Left colon (tissue), 2 donors: ENCODE measurements at places on chromosomes 7 and 10. TPM values are rescaled to one million over a fixed set of nuclear protein-coding genes. Genes with fewer than 3 reads are reported as not detected.

- DNase-seq = no peak
These were observed 96.7 kb upstream of the LAMB4 start for GRCh38 chr7:108226816-108227299.

DNA sequence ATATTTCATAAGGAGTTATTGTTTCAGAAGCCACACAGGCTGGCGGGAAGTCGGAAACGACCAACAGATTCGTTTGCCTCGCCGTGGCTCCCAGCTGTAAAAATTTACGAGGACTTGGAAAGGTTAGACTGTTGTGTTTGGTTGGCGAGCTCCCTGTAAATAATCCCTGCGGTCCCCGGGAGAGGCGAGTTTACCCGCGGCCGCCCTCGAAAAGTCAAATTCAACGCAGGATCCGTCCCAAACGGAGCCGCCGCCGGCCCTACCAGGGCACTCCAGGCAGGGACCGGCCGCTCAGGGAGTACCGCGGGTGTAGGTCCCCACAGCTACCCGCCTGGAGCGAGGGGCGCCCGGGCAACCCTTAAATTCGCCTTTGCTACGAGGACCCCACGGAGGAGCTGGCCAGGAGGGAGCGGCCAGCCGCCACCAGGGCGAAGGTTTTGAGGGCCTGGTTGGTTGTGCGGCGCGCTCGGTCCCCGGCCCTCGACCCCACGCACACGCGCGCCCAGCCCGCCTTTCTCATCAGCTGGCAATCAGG, 726 bp upstream of the HOXA9 start:
- DNase-seq = peak; percentile 69

- peak; percentile 67 for DNase-seq
These were observed 21.6 kb downstream of the NT5C3A start for GRCh38 chr7:33040803-33041516.

- DNase-seq = no peak
These were observed 1.8 kb downstream of the CYP2E1 start for GRCh38 chr10:133528845-133529575.

GRCh38 chr10:105592468-105592867, 951.4 kb downstream of the SORCS3 start:
- no peak for DNase-seq

- DNase-seq = peak; percentile 51
These were observed 355.6 kb downstream of the RNLS start for GRCh38 chr10:88227342-88228018.

DNA sequence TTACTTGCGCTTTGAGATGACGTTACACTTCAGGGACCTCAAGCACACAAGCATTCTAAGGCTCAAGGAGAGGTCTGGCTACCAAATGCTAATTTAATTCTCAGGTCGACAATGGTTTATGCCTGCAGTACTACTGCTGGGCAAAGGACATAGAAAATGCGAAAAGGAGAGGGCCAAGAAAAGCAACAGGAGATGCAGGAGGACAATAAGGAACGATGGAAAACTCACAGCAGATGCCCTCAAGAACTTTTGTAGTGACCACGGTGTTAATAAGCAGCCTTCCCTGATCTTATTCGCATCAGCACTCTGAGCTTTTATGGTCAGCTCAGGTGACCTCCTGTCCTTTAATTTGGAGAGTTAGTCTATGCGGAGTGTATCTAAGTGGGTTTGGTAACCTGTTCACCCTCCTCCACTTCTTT, 146.3 kb downstream of the GPR85 start:
- DNase-seq = no peak

DNA sequence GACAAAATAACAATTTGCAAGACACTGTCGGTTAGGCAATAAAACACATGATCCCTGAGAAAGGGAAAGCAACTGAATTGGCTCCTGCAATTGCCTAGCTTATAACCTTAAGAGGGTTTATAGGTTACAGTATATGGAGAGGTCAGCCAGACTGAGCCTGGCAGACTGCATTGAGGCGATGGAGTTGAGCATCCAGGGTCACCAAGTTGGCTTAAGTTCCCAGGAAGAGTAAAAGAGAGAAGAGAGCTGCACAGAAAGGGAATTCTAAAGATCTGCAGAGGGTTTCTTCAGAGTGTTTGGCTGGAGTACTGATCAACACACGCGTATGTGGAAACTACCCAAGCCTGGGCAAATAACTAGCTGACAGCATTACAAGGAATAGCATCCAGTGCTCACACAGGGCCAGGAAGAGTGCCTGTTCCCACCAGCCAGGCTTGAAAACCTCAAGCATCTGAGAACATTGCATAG, 11.2 kb downstream of the ANKMY2 start:
- peak; percentile 44 for DNase-seq

DNA sequence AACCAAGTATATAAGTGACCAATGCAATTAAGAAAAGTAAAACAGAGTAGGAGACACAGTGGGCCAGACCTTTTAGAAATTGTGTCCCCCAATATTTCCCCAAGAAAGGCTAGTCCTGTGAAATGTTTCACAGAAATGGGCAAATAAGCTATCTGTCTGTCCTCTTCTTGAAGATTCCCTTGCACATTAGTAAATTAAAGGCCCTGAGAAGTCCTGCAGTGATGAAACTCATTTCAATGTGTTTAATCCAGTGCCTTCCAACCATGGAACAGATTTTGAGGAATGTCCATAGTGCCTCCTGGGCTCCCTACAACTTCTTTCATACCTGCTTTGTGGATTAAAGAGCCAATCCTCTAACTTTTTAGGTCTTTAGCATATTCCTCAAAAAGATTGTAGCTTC, 11.2 kb upstream of the EEPD1 start:
- no peak for DNase-seq

DNA sequence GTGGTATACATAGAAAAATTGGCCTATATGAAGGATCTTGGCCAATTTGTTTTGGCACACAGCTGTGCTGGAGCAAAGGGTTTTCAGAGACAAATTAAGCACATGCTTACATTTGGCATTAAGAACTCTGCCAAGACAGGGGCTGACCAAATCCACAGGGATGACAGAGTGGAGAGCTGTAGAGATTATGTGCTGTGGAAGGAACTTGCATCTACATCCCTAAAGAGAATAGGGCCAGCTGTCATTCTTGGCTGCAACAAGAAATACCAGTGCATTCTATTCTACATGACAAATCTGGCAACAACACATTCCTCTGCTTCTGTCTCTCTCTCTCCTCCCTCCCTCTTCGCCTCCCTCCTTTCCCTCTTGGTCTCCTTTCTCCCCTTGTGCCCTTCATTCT, 75.6 kb downstream of the POM121L12 start:
- no peak for DNase-seq

- no peak for DNase-seq
These were observed 168.9 kb downstream of the CSTF2T start for GRCh38 chr10:51530541-51530940.

DNA sequence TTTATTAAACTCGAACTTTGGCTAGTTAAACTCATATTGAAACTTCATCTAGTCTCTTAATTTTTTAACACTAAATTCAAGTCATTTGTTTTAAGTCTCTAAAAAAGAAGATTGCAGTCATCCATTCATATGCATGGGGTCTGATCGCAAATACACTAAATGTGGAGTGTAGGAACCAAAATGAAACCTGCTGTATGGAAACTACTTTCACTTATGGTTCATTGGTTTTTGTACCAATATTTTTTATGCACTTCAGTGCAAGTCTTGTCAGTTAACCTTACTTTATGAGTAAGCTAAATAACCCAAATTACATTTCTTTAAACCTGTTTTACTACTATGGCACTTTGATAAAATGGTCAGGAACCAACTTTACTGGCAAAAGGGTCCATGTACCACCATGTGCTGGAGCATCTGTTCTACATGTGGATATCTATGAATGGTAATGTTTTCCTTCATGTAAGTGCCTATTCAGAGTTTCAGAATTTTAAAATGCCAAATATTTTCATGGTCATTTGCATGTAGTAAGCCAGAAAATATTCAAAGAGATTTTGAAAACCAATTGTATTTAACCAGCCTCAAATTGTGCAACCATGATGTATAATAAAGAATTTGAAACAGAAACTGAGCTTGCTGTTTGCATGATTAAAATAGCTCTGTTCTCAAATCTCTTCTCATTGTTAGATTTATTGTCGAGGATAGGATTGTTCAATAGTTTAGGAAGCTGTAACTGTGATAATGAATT, 7.6 kb upstream of the SUPV3L1 start:
- DNase-seq = no peak

- DNase-seq = no peak
These were observed 27.4 kb downstream of the PILRA start for GRCh38 chr7:100400656-100401055.

- DNase-seq = no peak
These were observed 238.8 kb upstream of the LRGUK start for GRCh38 chr7:133888061-133888930.

GRCh38 chr7:131232768-131233167, 94.9 kb upstream of the MKLN1 start:
- no peak for DNase-seq

DNA sequence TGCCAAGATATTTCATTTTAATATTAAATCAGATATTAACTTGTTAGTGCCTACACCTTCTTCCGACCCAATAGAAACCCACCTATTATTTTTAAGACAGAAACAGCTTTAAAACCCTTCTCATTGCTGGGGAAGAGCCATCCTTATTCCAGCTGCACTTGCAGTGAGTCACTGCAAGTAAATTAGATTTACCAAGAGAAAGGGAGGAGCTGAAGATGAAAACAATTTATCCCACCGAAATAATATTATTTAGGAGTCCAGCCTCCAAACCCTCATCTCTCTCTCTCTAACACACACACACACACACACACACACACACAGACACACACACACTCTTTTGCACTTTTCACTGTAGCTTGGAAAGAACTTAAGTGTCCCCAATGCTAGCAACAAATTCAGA, 26.9 kb downstream of the TWIST1 start:
- no peak for DNase-seq

DNA sequence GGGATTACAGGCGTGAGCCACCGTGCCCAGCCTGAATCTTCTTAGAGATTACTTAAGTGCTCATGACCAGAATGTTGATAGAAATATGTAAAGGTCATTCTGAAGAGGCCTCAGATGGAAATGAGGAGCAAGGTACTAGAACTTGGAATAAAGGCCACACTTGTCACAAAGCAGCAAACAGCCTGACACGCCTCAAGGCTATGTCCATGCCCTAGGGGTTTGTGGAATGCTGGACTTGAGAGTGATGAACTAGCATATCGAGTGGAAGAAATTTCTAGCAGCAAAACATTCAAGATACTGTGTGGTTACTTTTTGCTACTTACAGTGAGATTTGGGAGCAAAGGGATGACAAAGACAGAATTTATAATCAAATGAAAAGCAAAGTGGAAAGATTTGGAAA, 39.0 kb downstream of the ZNF438 start:
- DNase-seq = no peak

DNA sequence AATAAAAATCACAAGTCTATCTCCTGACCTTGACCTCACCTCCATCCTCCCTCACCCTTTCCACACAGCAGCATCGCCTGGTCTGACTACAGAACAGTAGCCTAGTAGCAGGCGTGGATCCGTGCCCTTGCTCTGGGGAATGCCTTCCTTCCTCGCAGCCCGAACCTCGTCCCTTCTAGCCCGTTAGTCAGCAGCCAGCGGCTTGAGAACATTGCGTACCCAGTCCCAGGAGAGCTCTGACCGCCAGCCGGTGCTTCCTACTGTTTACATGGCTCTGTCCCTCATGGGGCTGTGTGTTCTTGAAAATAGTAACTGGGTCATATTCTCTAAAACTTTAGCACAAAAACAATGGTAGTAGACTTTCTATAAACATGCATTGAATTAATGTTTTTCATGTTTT, 682.7 kb upstream of the IGFBP3 start:
- DNase-seq = peak; percentile 36

DNA sequence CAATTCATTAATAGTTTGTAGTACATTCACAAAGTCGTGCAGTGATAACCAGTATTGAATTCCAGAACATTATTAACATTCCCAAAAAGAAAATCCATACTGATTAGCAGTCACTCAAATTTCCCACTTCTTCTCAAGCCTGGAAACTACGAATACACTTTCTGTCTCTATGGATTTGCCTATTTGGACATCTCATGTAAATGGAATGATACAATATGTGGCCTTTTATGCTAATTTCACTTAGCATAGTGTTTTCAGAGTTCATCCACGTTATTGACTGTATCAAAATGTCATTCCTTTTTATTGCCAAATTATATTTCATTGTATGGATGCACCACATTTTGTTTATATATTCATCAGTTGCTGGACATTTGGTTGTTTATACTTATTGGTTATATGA, 78.8 kb downstream of the STK31 start:
- DNase-seq = no peak

- no peak for DNase-seq
These were observed 3.3 kb downstream of the TSGA13 start for GRCh38 chr7:130683026-130683425.

DNA sequence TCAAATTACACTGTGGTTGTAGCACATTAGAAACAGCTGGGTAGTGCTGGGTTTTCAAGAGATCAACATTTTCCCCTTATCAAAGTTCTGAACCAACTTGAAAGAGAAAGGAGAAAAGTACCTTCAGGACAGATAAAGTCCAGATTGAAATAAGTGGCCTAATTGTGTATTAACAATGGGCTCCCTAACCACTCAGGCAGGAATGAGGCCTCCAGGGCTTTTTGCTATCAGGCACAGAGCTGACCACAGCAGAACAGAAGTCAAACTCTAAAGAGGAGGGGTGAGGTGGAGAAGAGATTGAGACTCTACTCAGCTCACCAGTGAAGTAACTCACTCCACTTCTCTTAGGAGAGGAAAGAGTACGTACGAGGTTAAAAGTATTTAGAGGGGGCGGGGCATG, 394.1 kb upstream of the PHF14 start:
- no peak for DNase-seq

DNA sequence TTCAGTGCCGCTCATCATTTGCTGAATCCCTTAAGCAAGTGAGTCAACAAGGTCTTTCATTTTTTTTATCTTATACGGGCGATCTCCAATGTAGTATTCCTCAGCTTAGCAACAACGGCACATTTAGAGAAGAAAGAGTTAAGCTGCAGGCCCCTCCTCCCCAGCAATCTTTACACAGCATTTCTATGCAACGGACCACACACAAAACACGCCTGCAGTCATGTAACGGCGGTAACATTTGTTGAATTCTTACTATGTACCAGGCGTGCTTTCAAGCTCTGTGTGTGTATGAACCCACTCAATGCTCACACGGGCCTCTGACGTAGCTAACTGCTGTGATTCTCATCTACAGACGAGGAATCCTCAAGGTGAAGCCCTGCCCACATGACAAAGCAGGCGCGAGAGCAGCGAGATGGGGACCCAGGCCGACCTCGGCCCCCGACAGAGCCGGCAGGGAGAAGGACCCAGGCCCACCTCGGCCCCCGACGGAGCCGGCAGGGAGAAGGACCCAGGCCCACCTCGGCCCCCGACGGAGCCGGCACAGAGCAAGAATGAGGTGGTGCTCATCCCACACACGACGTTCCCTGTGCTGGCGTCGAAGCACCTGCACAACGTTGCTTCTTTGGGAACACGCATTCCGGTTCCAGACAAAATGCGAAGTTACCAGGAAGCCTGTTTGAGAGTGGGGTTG, 240.7 kb downstream of the ZMYND11 start:
- no peak for DNase-seq

- DNase-seq = no peak
These were observed 2.1 kb upstream of the NDUFB8 start for GRCh38 chr10:100531761-100532160.

Gene ATG9B
- 0.22 TPM for total RNA-seq

Gene HACD1
- 3.2 TPM for total RNA-seq

Gene LANCL2
- total RNA-seq = 17.9 TPM

Gene PILRA
- 5.2 TPM for total RNA-seq

Gene IFIT1
- 6.1 TPM for total RNA-seq

Gene BLNK
- 22.1 TPM for total RNA-seq

Gene GALNT17
- total RNA-seq = 2.8 TPM

Gene GPR158
- 0.15 TPM for total RNA-seq

Gene POLR2J2
- 7.9 TPM for total RNA-seq

Gene CUBN
- 0.37 TPM for total RNA-seq

Gene AKR1C2
- total RNA-seq = 18.8 TPM

Gene NOS3
- total RNA-seq = 5.4 TPM

Gene EIF3A
- total RNA-seq = 98.2 TPM
